ENCODE measurements at places on chromosomes 13 and 19.

GRCh38 chr13:99380921-99381645, 73.9 kb upstream of the GPR183 start:
- DNase-seq, result peak; percentile 67

DNA sequence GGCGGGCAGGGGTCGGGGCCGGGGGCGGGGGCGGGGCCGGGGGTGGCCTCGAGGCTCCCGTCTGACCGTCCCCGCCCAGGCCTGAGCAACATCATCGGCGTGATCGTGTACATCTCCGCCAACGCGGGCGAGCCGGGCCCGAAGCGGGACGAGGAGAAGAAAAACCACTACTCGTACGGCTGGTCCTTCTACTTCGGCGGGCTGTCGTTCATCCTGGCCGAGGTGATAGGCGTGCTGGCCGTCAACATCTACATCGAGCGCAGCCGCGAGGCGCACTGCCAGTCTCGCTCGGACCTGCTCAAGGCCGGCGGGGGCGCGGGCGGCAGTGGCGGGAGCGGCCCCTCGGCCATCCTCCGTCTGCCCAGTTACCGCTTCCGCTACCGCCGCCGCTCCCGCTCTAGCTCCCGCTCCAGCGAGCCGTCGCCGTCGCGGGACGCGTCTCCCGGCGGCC, 9.4 kb upstream of the CACNG6 start:
- no peak for DNase-seq

- no peak for DNase-seq
These were observed 230.2 kb downstream of the TSHZ3 start for GRCh38 chr19:31118986-31119385.

DNA sequence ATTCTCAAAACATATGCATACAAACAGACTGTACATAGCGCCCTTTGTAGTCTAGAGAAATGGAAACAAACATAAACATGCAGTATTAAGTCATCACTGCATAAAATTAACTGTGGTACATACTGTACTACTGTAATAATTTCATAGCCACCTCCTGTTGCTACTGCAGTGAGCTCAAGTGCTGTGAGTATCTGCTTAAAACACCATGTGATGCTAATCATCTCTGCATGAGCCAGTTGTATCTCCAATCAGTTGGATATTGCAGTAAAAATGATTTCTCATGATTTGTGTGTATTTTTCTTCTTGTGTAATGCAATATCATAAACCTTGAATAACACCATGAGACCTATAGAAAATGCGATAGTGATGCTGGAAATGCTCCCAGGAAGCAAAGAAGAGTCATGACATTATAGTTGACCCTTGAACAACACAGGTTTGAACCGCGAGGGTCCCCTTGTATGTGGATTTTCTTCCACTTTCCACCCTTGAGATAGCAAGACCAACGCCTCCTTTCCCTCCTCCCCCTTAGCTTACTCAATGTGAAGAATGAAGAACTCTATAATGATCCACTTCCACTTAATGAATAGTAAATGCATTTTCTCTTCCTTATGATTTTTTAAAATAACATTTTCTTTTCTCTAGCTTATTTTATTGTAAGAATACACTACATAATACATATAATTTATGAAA, 4.1 kb downstream of the TNFSF13B start:
- no peak for DNase-seq

GRCh38 chr19:54905803-54906511, at the start of gene NCR1:
Gene NCR1, plus strand, starts transcription at chr19:54906148. Its CDS starts 40 bp downstream, at chr19:54906188.
- DNase-seq, result no peak

GRCh38 chr13:80012251-80012650, 328.7 kb downstream of the SPRY2 start:
- DNase-seq, result no peak

- DNase-seq, result no peak
These were observed 53.6 kb downstream of the NDFIP2 start for GRCh38 chr13:79534596-79534995.

DNA sequence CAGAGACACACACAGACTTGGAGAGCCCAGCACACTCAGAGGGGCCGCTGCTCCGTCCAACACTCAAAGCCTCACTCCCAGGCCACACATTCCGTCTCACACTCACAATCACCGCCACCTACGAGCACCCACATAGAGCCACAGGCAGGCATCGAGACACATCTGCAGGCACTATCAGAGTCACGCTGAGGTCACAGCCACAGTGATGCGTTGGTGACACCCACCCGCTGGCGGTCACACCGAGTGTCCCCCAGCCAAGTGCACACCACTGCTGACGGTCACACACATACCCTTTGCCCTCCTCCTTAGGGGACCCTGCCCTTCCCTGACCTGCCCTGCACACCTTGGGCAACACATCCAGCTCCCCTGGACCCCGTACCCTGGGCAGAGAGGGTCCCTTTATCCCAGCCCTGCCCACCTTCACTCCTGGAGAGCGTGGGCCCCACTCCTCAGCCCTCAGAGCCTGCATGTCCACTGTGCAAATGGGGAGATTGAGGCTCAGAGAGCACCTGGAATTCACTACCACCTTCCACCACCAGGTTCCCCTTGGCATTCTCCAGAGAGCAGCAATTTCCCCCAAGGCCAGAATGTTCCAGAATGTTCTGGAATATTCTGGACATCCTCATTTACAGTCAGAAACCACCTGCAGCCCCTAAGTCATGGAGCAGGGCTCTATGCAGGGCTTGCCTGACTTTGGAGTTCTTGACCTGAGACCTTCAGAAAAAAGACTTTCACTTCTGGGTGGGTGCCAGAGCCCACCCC, 5.4 kb downstream of the FUT5 start:
- no peak for DNase-seq

GRCh38 chr13:52848455-52849195, at the start of gene PCDH8:
Gene PCDH8, minus strand, starts transcription at chr13:52848640. Its CDS starts 204 bp downstream, at chr13:52848436.
- DNase-seq, result no peak

DNA sequence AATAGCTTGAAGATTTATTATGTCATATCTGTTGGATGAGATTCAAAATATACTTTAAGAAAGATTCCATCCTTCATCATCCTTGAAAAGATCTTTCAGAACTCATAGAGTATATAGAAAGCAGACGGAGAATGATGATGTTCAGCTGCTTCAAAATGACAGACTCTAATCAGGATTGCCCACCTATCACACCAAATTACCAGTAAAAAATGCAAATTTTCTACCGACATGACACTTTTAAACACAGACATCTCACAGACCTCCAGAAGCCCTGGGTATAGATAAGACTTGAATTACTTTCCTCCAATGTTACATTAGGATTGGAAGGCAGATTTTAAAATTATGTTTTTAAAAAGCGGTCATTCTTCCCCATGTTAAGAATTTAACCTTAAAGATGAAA, 235.5 kb downstream of the GPC6 start:
- DNase-seq, result no peak

All from naive thymus-derived CD8-positive, alpha-beta T cell (primary cell).